ENCODE measurements at places on chromosomes 2 and 18. TPM values are rescaled to one million over a fixed set of nuclear protein-coding genes. Genes with fewer than 3 reads are reported as not detected.

SERPINB3 gene
- total RNA-seq = not detected

- DNase-seq = no peak
These were observed 29.9 kb downstream of the CHCHD5 start for GRCh38 chr2:112614201-112614840.

MIB1 gene
- total RNA-seq = 26.0 TPM

- no peak for DNase-seq
These were observed 120.5 kb upstream of the POU3F3 start for GRCh38 chr2:104733226-104733943.

GRCh38 chr18:2636126-2636631 lies 19.3 kb upstream of the SMCHD1 start:
- no peak for DNase-seq

GRCh38 chr2:165239856-165240515 lies 772 bp downstream of the SCN2A start:
- DNase-seq = no peak

- no peak for DNase-seq
These were observed 9.1 kb downstream of the FKBP7 start for GRCh38 chr2:178469219-178469849.

DNA sequence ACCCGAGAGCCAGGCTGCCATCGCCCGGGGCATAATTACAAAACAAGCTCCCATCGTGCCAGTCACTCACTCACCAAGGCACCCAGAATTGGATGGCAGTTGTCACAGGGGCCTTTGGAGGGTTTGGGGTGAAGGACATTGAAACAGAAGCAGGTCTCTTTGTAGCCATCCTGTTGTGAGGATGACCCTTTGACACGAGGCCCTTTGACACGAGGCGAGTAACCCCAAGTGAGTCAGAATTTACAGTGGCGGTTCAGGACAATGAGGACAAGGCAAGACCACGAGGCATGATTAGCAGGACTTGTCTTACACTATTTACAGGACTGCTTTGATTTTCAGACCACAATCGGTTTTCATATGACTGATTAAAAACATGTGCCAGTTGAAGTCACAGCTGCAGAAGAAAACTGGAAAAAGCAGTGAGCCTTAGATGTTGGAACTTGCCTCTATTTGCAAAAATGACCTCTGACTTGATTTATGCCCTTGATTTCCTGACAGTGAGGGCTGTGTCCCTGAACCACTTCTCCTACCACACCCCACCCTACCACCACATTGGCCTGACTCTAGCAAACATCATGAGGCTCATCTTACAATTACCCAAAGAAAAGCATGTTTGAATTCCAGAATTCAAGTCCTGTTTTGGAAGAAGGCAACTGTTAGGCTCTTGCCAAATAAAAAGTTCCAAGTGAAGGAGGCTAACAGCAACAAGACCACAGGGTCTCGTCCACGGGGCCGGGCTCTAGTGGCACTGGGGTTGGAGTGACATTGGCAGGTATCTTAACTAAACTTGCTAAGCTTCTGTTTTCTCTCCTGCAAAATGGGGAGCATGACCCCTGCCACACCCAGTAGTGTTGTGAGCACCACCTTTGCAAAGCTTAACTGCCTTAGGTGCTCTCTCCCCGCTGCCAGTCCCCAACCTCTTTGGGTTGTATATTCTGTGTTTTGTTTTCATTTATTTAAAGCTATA lies 64.4 kb upstream of the FOSL2 start:
- no peak for DNase-seq

DNA sequence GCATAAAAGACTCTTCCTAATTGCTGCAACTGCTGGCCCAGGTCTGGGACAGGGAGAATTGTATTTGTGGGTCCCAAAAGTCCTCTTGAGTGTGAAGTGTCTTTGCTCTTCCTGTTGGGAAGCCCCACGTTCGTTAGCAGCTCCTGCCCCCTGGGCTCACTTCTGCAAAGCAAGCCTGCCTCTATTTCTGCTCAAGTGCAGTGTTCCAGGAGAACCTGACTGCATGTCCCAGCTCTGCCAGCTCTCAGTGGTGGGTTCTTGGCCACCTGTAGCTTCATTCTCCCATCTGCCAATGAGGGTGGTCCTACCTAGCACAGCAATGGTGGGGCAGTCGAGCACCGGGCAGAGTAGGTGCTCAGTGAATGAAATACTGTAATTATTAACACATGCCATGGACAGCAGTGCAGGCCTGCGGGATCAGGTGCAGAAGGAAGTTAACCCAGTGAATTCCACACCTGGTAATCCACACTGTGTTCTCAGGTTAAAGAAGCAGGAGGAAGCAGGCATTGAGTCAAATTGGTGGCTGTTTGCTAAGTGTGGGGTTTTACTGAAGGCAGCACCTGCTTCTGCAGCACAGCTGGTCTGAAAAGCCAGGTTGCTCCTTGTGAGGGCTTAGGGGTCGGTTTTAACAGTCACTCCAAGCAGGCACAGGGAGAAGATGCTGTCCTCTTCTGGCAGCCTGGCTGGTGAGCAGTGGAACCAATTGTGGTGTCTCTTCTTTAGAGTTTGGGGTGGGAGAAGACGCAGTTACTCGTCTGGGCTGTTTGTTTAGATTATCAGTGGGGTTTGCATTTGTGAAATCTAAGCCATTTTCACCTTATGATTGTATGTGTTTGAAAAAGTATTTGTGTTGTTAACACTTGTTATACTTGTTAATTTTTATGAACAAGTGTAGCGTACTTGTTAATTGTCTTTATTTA lies 54.3 kb downstream of the DGKD start:
- DNase-seq = no peak

Measured in heart right ventricle (tissue), 16 donors.